KG1 (cell line): ENCODE measurements at places on chromosomes 16 and 17.

DNA sequence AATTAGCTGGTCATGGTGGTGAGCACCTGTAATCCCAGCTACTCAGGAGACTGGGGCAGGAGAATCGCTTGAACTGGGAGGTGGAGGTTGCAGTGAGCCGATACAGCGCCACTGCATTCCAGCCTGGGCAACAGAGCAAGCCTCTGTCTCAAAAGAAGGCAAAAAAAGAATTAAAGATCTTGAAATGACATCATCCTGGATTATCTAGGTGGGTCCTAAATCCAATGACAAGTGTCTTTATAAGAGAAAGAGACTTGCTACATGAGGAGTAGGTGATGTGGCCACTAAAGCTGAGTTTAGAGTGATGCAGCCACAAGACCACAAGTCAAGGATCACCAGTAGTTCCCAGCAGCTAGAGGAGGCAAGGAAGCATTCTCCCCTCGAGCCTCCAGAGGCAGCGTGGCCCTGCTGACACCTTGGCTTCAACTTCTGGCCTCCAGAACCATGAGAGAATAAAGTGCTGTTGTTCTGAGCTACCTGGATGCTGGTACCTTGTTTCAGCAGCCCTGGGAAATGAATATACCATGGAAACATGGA, 15.8 kb downstream of the CIITA start:
- no peak for DNase-seq

GRCh38 chr16:11966173-11966572, 1.2 kb downstream of the TNFRSF17 start:
- no peak for DNase-seq

GRCh38 chr16:25014500-25015147, 545 bp downstream of the ARHGAP17 start:
- DNase-seq = no peak

GRCh38 chr17:33267271-33267790, 25.8 kb downstream of the ASIC2 start:
- DNase-seq = no peak

DNA sequence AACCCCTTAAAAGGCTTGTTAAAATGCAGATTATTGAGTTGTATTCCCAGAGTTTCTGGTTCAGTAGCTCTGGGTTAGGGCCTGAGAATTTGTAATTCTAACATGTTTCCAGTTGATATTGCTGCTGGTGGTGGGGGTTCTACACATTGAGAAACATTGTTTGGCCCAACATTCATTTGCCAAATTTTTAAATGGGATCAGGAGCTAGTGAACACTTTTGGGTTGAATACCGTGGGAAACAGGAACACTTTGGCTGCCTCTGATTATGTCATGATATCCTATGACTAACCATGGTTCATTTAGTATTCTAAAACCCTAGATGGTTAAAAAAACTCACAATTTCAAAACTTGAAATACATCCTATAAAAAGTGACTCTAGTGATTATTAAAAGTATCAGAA, 89.3 kb downstream of the RPGRIP1L start:
- no peak for DNase-seq

DNA sequence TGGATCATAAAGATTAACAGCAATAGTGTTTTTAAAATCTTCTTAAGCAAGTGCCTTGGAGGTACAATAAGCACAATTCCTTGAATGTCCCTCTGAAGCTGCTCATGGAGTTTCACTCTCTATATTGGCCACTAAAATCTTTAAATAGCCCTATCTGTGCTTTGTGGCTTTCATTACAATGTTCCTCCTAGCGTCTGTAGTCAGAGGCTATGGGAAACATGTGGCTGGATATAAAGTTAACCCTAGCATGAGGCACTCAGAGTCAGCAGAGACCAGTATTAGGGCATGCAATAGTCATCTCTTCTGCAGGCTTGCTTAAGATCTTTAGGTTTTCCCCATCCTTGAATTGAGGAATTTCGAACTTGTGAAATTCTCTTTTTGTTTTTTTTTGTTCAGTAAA, 668.2 kb downstream of the CDH11 start:
- DNase-seq = no peak

- no peak for DNase-seq
Observed at GRCh38 chr16:23283571-23283970, 18.5 kb upstream of the SCNN1B start.

DNA sequence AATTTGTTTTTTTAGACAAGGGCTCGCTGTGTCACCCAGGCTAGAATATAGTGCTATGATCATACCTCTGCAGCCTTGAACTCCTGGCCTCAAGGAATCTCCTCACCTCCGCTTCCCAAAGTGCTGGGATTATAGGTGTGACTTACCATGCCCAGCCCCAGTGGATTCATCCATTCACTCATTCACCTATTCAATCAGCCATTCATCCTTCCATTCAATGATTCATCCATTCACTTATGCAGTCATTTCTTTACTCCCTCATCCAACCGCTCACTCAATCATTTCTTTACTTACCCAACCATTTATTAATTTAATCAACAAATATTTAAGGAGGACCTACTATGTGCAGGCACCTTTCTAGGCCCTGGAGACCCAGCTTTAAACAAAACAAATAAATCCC, 25.7 kb downstream of the DEXI start:
- DNase-seq = no peak

- no peak for DNase-seq
Observed at GRCh38 chr16:31135535-31136286, at the start of gene PRSS8. Gene PRSS8 (minus strand): TSS chr16:31135727. CDS start chr16:31135498, 229 bp downstream.

GRCh38 chr17:410543-411401, 58.2 kb upstream of the RPH3AL start:
- DNase-seq = no peak

GRCh38 chr16:49277386-49277742, 4.3 kb downstream of the CBLN1 start:
- no peak for DNase-seq

GRCh38 chr17:1931844-1932579, 93.1 kb downstream of the RTN4RL1 start:
- no peak for DNase-seq

DNA sequence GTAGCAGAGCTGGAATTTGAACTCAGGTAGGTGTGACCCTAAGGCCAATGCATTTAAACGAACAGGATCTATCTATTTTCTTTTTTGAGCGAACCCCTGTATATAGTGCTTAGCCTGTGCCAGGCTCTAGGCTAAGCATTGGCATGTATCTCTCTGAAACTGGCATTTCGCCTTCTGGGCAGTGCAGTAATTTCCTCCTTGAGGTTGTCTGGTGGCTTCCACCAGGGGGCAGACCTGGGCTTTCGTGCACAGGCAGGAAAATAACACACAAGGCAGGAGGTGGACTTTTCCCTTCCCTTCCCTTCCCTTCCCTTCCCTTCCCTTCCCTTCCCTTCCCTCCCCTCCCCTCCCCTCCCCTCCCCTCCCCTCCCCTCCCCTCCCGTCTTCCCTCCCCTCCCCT, 34.4 kb upstream of the PRKCB start:
- DNase-seq = peak; percentile 54

- no peak for DNase-seq
Observed at GRCh38 chr17:17356931-17357270, 53.7 kb downstream of the NT5M start.

DNA sequence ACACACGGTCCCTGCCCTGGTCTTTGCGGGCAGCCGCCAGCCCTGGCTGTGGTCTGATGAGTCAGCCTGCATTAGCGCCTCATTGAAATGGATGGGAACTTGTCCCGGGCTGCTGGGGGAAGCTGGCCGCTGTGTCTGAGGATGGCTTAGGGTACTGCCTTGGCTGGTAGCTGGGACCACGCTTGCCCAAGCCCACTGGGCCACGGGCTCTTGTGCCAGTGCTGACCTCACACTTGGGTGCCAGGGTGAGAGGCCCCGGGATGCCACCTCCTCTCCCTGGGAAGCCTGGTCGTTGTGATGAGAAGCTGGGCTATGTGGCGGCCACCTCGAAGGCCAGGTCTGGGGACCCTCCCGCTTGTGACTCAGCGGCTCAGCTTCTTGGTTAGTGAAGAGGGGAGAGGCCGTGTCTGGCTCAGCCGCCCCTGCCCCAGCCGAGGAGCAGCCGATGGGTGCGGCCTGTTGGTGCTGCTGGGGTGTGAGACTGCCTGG, 10.7 kb downstream of the CACNA1H start:
- DNase-seq = no peak
